ENCODE measurements at places on chromosomes 3 and 15.
A peak's percentile ranks its signal among the peaks of the same experiment; 100 is the strongest.

GRCh38 chr3:149376718-149377407 lies 586 bp downstream of the TM4SF1 start:
- DNase-seq, result no peak

DNA sequence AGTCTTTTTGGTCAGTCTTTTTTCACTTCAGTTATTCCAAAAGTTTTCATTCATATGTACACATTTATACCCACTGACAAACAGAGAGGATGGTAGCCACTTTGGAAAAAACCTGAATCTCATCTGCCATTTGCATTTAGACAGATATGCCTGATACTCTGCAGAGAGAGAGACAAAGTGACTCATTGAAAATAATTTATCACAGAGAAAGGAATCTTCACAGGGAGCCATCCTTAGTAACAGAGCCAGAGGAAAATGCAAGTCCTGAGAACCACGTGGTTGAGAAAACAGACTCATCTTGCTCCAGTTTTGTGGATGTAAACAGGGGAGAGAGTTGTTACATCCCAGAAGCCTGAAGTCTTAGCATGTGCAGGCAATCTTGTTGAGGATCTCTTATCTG lies 28.2 kb upstream of the PLAAT1 start:
- no peak for DNase-seq

DNA sequence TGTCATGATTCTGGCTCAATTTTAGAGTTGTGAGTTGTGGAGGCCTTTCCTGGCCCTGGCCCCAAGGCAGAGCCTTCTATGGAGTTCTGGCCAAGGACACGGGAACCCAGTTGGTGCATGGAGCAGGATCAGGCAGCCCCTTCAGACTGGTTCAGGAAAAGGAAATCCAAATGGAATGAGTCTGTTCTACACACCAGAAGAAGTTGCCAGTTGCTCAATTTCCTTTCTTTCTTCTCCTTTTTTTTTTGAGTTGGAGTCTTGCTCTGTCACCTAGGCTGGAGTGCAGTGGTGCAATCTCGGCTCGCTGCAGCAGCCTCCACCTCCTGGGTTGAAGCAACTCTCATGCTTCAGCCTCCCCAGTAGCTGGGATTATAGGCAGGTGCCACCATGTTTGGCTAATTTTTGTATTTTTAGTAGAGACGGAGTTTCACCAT lies 28.9 kb upstream of the BHLHE40 start:
- no peak for DNase-seq

GRCh38 chr3:16707260-16707659 lies 102.0 kb upstream of the DAZL start:
- no peak for DNase-seq

DNA sequence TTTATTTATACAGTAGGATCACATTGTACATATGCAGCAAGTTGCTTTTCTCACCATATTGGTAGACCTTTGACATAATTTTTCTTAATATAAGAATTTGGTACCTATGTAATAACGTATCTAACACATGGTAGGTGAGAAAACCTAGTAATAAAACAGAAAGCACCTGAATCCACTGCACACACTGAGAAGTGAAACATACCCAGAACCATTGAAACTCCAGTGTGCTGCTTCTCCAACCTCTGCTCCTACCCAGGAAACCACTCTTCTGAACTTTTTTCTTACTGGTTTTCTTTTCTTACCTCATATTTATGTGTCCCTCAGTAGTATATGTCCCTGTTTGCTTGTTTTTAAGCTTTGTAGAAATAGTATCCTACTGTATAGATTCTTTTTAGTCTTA lies 293.0 kb downstream of the UBE2E2 start:
- DNase-seq, result no peak

GRCh38 chr3:11143476-11143875 lies 10.8 kb upstream of the HRH1 start:
- no peak for DNase-seq

- DNase-seq, result peak; percentile 49
These were observed 62.5 kb upstream of the MLF1 start for GRCh38 chr3:158508481-158508880.

DNA sequence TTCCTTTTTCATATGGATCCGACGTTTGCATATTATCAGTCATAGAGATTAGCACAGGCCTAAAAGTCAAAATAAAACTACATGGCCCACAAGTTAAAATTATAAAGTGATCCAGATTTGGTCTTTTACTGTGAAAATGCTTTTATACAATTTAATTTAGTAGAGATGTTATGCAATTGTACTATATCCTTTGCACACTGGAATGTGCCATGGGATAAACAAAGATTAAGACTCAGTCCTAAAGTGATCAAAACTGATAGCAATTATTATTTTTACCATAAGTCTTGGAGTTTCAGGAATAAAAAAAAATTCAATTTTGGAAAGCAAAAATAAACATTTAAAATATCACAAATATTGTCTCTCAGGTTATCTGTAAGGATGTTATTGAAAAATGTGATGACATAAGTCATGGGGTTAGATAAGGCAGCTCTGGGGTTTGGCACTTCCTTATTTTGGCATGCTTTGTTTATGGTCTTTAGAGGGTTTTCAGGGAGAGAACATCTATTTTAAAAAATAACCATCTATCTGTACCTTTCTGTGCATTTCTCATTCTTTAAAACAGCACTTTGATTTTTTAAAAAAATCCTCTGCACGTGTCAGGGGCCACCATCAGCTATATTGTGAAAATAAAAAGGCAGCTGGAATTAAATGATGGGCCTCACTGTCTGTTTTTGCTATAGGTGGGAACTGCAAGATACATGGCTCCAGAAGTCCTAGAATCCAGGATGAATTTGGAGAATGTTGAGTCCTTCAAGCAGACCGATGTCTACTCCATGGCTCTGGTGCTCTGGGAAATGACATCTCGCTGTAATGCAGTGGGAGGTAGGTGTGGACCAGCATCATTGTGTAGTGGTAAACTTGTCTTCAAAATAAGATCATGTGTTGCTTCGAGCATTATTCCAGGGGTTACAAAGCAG lies 67.3 kb downstream of the TGFBR2 start:
- DNase-seq, result no peak

GRCh38 chr3:16923112-16923511 lies 38.4 kb downstream of the PLCL2 start:
- no peak for DNase-seq

GRCh38 chr3:27392950-27393679 lies 23.9 kb upstream of the NEK10 start:
- no peak for DNase-seq

DNA sequence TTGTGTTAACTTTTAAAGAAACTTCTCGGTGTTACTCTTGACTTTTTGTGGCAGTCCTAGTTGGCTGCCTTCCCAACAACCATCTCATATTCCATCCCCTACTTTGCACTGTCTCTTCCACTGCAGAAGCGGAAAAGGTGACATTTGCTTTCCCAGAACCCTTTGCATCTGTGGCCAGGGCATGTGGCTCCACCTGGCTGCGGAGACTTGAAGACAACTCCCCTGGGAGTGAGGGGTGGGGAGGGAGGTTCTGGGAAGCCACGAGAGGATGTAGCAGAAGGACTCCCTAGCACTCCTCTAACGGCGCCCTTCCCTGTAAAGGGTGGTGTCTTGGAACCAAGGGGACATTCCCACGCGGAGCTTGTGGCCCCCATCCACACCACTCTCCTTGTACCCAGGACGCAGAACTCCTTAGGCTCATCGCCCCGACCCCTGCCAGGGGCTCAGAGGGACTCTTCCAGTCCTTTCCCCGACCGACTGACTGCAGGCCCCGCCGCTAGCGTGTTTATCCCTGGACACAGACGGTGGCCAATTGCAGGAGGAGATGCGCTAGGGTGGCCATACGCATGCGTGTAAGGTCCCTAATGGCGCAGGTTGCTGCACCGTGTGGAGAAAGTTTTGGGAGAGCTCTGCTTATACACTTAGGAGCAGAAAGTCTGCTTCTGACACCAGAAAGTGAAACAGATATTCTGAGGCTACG lies 33.2 kb upstream of the SECISBP2L start:
- no peak for DNase-seq

DNA sequence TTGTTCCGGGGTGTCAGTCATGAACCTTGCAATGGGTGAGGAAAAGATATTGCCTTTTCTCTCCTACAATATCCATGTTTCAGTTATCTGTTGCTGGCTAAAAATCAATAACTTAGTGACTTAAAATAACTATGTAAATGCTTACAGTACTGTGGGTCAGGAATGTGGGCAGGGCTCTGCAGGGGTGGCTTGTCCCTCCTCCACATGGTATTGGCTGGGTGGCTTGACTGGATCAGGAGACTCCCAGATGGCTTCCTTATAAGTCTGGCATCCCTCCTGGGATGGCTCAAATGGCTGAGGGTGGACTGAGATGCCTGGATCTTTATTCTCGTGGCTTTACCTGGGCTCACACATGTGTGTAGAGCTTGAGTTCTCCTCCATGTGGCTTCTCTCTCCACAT lies 47.5 kb downstream of the GTPBP8 start:
- no peak for DNase-seq

GRCh38 chr15:94387849-94388441 lies 156.6 kb downstream of the MCTP2 start:
- no peak for DNase-seq

- DNase-seq, result no peak
These were observed 227.8 kb downstream of the TBL1XR1 start for GRCh38 chr3:176969506-176969905.

DNA sequence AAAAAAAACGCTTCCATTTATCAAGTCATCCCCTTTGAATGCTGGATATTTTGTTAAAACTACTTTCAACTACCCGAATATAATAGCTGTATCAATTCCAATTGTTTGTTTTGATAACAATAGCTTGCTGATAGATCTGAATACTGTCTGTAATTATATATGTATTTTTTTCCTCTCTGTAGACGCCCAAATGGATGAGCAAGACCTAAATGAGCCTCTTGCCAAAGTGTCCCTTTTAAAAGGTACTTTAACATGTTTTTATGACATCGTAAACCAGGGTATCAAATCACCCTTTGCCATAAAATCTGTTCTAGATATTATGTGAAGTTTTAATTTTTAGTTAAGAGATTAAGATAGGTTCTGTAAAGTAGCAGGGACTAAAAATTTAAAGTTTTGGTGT lies 111.5 kb upstream of the FLNB start:
- DNase-seq, result no peak

GRCh38 chr15:70741677-70742293 lies 21.6 kb downstream of the UACA start:
- DNase-seq, result no peak

DNA sequence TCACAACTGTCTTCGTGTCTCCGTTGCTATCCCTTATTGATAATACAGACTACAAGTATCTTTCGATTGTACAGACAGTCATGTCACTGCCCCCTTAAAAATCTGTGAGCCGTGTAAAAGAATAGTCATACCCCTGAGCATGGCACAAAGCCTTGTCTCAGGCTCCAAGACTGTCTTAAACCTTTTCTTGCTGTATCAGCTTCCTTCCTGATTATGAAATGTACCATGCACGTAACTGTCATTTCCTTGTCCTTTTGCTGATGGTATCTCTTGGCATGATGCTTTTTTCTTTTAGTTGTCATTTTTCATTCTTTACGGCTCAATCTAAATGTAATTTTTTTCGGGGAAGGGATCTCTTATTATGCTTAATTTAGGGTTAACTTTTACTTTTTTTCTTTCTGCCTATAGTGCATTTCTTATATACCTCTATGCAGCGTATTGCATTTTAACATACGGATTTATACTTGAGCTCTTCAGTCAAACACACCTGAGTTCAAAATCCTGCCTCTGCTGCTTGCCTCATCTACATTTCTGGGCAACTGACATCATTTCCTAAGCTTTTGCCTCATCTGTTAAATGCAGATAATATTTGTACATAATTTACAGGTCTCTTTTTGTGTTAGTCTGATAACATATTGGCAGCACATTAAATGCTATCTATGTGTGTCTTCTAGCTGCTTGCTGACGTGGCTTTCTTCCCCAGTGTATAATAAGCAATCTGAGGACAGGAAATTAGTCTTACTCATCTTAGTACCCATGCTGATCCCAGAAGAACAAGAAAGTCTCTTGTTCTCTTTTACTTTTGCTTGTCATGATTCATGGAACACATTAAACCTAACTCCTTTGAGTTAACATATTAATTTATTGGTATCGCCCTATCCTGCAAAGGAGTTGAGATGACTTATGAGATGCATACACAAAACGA lies 57.3 kb downstream of the ROBO2 start:
- no peak for DNase-seq

DNA sequence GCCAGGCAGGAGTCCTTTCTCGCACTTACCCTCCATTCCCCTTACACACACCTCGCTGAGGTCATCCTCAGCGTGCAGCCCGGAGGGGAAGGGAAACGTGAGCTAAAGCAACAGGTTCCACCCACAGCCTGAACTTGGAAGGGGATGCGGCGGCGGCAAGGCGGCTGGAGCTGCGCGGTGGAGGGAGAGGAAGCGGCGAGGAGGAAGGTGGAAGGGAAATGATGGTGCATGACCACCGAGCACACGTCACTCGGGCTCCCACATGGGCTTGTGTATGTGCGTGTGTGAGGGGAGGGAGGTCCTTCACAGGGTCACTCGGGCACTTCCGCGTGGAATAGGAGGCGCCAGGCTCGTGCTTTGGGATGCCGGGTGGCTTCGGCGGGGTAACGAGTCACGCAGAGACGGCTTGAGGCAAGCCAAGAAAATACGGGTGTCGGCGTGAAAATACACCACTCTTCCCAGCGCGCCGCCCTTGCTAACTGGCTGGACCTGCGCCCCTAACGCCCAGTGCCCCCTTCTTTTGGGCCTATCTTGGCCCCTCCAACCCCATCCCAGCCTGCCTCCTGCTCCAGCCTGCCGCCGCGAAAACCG lies 225.5 kb upstream of the IL12A start:
- peak; percentile 75 for DNase-seq

DNA sequence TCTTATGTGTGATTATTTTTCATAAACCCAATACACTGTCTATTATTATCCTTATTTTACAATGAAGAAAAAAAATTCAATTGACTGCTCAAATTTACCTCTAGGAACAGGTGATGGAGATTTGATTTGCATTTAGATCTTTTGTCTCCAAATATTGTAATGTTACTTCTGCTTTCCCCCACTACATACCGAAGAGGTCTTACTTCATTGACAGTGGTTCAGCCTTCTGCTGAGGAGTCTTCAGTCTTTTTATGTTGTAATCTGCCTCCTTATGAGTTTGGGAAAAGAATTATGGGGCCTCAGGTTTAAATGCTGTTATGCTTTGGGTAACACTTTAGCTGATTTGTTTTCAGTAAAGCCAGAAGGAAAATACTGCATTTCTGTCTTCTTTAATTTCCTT lies 199.5 kb downstream of the LPP start:
- no peak for DNase-seq

DNA sequence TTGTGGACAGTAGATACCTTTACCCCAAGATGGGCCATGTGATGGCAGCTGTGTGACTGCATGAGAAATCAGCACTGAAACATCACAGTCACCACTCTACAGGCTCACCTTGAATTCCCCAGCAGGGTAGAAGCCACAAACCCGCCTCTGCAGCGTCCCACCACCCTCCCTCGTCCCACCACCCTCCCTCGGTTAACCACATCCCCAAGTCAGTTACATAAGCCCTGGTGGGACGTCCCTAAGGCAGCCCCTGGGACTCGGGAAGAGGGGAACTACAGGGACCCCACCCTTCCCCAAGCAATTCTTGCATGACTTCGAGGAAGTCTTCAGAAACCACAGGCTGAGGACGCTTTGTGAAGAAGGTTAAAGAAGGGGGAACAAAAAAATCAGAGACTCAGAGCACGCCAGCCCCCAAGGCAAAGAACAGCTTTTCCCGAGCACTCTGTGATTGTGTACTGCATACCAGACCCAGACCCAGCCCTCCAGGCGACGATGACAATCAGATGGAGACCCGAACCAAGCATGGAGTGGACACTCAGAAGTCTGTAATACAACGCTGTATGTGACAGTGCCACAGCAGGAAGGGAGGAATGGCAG lies 60.5 kb downstream of the SH3BP5 start:
- no peak for DNase-seq

GRCh38 chr3:45593708-45594601 lies 596 bp upstream of the LIMD1 start:
- DNase-seq, result no peak

GRCh38 chr3:108312656-108313055 lies 16.3 kb downstream of the HHLA2 start:
- DNase-seq, result no peak

All from non-pigmented ciliary epithelial cell (primary cell).